ENCODE measurements at places on chromosomes 4 and X.

GRCh38 chr4:168511780-168512489, 15.1 kb downstream of the PALLD start:
- no peak for DNase-seq

GRCh38 chrX:103607364-103608305, at the start of gene TCEAL3:
Gene TCEAL3, plus strand, starts transcription at chrX:103607963. Its CDS starts 1,102 bp downstream, at chrX:103609065.
- peak; percentile 43 for DNase-seq

DNA sequence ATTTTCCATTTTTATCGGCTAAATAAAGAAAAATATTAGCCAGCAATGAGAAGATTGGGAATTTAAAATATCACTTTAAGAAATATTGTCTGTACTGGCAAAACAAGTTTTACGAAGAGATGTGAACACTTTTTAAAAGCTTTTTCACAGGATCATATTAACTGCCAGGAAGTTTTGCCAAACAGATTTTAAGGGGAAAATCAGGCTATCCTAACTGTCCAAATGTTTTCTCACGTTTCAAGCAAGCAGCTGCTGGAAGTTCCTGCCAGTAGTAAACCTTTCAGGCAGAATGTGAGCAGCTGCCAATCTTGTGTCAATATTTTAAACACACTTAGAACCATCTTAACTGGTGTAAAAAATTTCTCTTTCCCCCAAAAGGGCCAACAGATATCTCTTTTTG, 101.1 kb downstream of the ADGRL3 start:
- DNase-seq = no peak

DNA sequence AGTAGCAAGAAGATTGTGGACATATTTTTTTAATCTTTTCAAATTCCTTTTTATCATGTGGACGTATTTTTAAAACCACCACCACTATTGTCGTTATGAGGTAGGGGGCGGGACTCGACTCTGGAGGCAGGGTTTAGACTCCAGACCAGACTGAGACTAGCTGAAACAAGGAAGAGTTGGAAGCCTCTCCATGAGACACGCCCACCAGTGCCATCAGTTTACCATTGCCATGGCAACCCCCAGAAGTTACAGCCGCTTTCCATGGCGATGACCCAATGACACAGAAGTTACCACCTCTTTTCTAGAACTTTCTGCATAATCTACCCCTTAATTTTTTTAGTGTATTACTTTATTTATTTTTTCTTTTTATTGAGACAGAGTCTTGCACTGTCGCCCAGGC, 8.7 kb downstream of the MRFAP1 start:
- no peak for DNase-seq

GRCh38 chr4:99625369-99625768, 32.3 kb downstream of the C4orf54 start:
- no peak for DNase-seq

GRCh38 chrX:79110731-79111130, 33.8 kb upstream of the GPR174 start:
- DNase-seq = no peak

DNA sequence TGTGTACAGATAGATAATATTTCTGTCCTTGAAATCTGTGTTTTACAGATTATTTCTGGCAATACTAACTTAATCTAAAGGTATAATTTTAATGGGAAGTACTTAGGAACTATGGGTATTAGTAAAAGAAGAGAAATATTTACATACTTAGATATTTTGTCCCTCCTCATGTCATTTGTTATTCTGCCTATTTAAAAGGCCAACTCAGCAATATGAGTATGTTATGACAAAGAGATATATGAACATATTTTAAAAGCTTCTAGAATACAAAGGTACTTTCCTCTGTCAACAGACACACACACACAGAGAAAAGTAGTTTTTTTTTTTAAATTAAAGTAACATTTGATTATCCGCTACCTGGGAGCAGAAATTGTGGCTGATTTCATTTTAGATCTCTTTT, 7.9 kb downstream of the SLC7A11 start:
- DNase-seq = no peak

DNA sequence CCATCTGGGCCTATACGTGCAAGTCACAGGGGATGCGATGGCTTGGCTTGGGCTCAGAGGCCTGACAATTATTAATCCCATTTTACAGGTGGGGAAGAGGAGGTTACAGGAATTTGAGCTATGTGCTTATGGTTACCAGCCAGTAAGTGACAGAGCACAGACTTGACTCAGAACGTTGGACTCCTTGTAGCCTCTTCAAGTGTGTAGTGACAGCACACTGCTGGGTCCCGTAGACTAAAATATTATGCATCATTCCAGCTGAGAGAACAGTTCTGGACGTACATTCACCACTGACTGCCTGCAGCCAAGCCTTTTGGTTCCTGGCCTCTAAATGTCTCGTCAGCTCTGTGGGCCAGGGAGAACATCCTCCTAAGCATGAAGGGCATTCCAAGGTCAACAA, 314.5 kb downstream of the GPAT3 start:
- no peak for DNase-seq

GRCh38 chrX:15870310-15870709, 15.7 kb upstream of the AP1S2 start:
- DNase-seq = no peak

- DNase-seq = no peak
These were observed 98.0 kb downstream of the NAA11 start for GRCh38 chr4:79227860-79228259.

DNA sequence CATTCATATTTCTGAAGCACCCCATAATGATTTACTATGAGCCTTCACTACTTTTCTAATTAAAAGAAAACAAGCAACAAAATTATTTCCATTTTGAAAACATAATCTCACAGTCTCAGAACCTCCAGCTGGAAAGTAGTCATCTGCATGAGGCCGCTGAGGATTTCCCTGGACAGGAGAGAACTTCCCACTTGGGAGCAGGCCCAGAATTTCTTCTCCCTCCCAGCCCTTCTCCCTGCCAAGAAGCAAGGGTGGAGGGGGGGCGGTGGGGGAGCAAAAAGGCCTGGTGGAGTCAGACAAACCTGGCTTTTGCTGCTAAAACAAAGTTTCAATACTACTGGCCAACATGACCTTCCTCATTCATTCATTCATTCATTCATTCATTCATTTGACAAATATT, 167.3 kb downstream of the PJA1 start:
- DNase-seq = no peak

GRCh38 chrX:135543924-135544323, 23.5 kb downstream of the INTS6L start:
- DNase-seq = peak; percentile 29

DNA sequence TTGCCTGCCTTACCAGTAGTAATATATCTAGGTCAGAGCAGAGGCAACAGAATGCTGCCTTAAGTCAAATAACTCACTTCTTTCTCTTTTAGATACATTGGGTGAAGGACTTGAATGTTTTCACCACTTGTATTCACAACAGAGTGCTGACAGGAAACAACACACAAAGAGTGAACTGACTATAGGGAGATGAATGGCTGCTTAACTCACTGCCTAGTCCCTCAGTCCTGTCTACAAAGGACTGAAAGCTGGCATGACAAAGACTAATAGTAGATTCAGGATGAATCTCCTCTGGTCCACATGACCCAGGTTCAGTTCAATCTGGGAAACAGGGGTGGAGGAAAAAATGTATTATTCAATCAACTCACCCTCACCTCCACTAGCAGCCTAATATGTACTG, 134.2 kb downstream of the GALNTL6 start:
- no peak for DNase-seq

DNA sequence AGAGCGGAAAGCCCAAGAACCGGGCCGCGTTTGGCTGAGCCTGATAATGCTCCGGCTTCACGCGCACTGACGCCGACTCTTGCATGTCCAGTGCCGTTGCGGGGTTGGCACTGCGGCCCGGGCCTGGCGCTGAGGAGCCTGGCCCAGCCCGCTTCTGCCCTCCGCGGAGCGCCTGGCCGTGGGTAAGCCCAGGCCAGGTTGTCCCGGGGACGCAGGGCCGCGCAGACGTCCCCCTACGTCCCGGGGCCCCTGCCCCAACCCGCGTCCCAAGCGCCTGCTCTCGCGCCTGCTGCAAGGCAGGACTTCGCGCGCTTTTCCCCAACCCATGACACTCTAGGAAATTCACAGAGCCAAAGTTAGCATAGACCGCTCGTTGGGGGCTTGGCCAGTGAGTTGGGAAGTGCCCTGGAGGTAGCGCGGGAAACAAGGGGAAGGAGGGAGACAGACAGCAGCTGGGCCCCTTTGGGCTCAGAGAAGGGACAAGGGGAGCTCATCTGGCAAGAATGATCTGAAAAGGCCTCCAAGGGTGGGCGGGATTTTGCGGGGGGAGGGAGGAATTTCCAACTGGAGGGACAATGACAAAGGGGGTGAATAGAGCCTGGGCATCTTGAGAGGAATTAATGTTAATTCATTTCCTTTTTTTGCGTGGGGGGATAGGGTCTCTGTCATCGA, 665 bp upstream of the LRPAP1 start:
- no peak for DNase-seq

DNA sequence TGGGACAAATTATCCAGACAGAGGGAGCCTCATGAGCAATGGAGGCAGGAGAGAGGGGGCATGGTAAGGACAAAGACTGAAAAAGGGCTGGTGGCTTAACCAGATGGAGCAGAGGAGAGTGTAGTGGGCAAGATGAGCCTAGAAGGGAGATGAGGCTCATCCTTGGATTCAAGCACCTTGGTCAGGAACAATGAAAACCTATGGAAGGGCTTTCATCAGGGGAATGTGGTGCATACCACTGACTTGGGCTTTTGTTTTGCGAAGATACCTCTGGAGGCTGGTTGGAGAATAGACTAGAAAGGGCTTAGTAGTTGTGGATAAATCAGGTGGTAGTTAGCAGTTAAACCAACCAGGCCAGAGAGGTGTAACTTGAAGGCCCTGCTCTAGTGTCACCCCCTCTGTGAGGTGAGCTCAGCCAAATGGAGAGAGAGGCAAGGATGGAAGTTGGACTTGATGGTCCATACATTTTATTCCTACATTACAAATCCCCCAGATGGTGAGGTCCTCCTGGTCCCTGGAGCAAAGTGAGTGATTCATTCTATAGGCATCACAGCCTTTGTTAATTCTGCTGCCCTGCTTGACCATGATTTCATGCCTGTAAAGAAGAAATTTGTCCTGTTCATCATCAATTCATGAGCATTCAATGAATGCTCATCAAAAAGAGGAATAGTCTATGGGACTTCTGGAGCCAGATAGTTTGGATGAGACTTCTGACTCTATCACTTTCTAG, 264.8 kb upstream of the IGFBP7 start:
- no peak for DNase-seq

DNA sequence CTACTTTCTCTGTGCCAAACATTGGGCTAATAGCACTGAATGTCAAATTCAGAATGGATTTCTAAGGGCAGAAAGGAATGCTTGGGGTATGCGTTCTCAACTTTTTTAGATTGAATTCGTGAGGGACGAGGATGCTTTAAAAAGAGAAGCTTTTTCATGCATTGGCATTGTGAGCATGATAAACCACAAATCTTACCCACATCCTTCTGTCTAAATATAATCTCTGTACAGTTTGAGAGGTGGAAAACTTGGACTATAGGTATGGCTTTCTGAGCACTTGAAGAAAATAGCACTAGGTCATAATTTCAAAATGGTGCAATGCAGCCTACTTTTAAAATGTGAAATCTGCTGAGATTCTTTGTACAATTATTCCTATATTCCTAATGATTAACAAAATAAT, 71.4 kb upstream of the HHIP start:
- no peak for DNase-seq

- no peak for DNase-seq
These were observed 68.2 kb upstream of the ACSL1 start for GRCh38 chr4:184893801-184894571.
